WTC11 (cell line): ENCODE measurements at places on chromosomes 2 and 18.

DNA sequence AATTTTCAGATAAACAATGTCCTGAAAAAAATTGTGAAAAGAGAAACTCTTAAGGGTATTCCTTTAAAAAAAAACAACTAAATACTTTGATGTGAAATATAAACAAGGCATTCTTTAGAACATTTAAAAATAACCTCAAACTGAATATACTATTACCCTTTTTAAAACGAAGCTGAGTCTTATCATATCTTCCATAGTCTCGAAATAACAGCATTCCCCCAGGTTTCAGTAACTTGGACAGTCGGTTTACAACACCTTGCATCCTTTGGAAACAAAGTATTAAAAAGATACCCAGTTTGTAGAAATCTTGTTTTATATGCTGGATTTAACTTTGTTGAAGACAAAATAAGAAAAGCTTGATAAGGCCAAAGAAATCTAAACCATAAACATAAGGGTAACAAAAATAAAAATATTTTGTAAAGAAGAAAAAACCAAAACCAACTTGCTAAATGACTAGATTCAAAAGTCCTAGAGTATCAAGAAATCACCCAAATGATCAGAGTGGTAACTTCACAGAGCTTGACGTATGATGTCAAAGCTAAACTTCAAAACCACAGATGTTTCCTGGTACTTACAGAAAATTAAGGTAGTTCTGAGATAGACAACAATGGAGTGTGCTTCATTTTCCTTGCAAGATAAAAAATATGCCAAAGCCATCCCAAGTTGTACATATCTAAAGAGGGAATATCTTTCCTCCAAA lies 107.8 kb downstream of the METTL8 start:
- no peak for DNase-seq

GRCh38 chr2:238382381-238382781 lies 44.3 kb upstream of the ASB1 start:
- no peak for DNase-seq

GRCh38 chr18:56977771-56978170 lies 169.1 kb upstream of the BOD1L2 start:
- DNase-seq: no peak

DNA sequence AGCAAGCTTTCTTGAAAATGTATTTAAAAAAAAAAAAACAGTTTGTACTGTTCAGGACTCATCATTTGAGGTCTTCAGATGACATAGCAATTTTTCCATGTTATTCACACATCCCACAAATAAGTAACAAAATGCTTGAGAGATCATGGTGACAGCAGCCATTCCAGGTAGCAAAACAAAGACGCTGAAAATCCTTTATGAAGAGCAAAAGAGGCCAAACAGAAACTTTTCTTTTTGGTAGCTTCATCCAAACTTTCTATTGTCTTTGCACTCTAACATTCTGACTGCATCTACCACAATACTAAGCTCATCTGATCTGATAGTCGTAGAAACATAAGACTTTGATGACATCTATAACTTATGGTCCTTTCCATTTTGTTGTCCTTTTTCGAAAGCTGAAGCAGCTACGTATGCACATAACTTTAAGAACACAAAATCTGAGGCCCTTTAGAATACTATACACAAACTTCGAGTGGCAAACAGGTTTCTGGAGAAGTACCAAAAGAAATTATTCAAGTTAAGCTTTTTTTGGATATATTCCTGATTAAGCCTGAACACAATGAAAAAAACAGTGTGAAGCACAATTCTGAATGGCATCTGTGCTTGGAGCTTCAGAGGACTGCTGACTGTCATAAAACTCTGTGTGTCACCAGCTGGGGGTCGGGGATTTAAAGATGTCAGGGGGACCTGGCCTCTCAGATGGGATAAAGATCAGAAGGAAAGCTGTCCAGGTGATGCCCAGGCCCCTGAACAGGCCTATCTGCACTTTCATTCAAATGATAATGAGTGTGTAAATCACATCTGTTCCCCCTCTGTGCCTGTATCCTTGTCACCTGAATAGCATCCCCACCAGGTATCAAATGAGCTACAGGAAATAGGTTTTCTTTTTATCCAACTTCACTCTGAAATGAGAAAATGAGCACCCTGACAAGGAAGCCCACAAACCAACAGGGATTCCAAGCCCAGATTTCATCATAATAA lies 75.8 kb downstream of the ZEB2 start:
- peak; percentile 21 for DNase-seq

DNA sequence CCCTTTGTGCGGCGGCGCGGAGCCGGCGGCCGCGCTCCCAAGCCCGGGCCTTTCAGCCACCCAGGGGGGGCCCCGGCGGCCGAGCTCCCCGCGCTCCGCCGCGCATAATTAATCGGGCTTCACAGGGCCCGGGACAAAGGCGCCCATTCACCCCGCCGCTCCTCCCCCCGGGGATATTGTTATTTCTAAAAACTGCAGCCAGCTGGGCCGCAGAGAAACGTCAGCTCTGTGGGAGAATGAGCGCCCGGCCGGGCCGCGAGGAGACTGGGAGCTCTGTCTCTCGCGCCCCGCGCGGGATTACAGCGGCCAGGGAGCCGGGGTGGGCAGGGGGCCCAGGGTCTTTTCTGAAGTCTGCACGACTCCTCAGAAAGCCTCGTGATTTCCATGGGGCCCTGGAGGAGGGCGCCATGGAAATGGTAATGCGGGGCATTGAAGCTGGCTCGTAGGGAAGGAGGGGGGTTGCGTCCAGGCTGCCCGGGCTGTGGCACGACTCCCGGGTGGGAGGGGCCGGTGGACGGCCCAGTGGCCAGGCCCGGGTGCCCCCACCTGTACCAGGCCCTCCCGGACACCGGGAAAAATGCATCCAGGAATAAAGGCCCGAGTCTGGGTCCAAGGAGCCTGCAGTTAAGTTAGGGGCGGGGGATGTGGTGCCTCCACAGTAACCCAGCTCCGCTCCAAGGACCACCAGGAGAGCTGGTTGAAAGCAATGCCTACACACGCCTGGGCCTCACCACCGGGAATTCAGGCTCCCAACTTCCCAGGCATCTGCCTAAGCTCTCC lies 125.3 kb downstream of the ZFP36L2 start:
- DNase-seq: peak; percentile 73

DNA sequence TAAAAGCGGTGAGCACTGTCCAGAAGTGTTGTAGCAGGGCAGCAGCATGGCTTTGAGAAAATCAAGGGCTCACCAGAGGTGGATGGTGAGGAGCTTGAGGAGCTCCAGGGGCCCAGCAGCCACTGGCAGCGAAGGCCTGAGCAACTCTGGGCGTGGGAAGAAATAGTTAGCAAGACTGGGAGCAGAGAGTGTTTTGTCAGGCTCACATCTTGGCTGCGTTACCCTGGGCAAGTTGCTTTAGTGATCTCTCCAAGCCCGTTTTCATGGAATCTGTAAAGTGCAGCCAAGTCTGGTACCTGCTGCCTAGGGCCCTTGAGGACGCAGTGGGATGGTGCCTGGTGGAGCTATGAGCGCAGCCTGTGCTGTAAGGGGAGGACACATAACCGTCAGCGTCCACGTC lies 78.3 kb downstream of the SH3BP4 start:
- DNase-seq: no peak

DNA sequence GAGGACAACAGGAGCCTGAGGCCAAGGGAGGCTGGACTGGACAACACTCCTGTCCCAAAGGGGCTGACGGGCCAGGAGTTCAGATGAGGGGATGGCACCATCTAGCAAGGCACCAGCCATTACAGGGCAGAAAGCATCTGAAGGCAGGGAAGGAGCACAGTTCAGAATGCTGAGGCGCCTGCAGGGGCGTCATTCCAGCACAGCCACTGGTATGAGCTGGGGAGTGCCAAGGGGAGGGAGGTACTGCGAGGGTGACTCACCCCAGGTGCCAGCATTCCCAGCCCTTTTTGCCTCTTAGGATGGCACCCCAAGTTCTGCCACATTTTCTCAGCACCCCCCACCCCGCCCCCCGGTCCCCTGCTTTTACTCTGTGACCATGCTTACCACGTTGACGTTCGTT lies 129.8 kb upstream of the EPAS1 start:
- DNase-seq: no peak

GRCh38 chr2:178819992-178820391 lies 12.8 kb upstream of the TTN start:
- no peak for DNase-seq

- no peak for DNase-seq
Measured at GRCh38 chr2:40435426-40436092, 16.3 kb downstream of the SLC8A1 start.

DNA sequence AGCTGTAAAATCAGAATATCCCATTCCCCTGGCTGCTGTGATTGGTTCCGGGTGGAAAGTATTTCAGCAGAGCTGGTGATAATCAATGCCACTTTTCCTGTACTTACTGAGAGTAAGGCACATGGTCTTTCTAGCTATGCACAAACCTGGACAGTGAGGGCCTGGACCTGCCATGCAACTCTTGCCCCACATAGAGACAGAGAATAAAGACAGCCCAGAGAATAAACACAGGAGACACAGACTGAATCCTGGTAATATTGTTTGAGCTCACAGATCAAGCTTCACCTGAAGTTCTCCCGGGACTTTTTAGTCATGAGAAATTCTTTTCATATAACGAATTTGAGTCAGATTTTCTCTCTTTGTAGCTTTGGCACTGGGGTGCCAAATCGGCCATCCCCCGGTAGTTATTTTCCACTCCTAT lies 81.9 kb downstream of the ACAA2 start:
- DNase-seq: no peak

DNA sequence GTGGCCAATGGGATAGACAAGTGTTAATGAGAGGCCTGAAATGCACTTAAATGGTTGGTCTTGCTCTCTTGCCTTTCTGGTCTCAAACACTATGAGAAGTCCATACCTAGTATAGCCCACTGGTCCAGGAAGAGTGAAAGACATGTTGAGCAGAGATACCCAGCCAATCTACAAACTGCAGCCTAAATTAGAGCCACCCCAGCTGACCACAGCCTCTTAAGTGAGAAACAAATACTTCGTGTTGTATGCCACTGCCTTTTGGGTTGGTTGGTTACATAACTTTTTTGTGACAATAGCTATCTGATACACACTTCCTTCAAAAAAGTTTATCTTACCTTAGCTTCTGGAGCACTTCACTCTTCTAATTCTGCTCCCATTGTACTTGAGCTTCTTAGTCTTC lies 8.8 kb upstream of the EXOC6B start:
- no peak for DNase-seq

- no peak for DNase-seq
Measured at GRCh38 chr2:218990612-218991011, 2.6 kb downstream of the CRYBA2 start.

GRCh38 chr18:54173980-54174630 lies 50.4 kb downstream of the MBD2 start:
- DNase-seq: no peak

DNA sequence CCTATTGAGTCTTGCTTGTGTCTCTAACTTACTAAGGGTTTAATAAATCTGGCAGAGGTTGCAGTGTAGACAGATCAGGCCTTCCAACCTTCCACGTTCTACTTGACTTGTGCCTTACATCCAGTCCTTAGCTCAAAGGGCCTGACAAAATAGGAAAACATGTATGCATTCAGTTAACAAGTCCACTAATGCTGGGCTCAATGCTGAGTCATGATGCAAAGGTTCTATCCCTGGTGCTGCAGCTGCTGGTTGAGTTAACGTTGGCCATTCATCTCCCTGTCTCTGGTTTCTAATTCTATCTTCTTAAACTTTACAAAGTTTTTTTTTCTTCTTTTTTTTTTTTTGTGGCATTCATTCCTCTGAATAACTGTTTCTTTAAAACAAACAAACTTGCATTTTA lies 46.3 kb upstream of the ITGB6 start:
- DNase-seq: no peak

GRCh38 chr18:46253498-46253897 lies 149.3 kb downstream of the HAUS1 start:
- no peak for DNase-seq

DNA sequence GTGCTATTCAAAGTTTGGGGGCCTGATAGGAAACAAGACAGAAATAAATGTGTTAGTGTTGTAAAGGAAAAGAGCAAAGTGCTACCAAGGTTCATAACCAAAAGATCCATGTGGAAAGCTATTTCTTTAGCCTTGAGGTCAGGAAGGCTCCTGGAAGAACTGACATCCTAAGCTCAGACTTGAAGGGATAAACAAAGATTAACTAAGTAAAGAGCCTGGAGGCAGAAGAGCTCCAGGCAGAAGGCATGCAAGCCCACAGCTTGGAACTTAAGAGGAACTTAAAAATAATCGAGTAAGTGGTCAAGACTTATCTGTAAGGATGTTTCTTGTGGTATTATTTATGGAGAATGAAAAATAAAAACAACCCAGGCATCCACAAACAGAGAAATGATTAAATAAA lies 245.0 kb upstream of the MGAT5 start:
- no peak for DNase-seq

DNA sequence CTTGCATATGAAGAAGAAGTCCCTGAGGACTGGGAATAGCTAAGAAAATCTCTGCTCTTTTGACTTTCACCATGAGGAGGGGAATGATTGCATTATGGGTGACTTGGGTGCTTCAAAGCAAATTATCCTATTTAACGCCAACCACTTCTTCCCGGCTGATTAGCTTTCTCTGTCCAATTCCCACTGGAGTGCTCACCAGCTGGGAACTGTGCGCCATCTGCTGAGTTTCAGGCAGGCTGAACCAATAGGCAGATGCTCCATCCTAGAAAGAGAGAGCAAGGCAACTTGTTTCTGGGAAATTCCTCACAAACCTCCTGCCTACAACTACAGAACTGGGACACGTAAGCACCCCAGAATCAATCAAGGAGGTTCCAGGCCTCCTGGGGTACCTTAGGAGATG lies 49.4 kb downstream of the POLE4 start:
- no peak for DNase-seq

DNA sequence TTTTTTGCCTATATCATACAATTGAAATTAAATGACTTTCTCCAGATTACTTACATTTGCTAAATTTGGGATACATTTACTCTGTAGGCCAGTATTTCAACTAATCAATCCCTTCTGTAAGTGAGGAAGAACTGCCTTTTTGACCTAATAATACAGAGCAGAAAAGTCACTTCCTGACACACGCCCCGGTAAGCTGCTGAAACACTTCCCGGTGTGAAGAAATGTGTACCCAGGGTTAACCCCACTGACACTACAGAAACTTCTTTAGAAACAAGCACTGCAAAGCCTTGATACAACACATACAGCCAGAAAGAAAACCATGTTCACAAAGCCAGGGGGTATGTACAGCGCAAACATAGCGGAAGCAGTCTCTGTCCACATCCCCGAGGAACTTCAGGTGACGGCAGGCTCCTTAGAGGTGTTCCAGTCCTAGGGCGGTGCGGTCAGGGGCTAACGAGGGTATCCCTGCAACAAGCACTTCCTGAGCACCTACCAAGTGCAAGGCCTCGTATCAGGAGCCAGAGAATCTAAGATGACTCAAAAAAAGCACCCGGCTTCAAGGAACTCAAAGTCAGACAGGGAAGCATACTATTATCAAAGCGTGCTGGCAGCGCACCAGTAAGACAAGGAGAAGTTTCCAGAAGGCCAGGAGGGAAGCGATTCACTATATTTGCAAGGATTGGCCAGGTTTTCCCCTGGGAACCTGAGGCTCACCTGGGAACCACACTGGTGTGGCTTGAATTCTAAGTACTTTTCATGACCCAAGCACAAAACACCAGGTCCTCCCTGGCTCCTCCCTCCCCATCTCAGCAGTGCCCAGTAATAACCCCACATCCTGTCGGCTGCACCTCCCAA lies 46.6 kb downstream of the ZNF516 start:
- DNase-seq: no peak
